ENCODE measurements at places on chromosomes 11 and 22.

GRCh38 chr22:48781391-48781790, 1046.3 kb downstream of the BRD1 start:
- DNase-seq = no peak

GRCh38 chr11:18936002-18936673, 3.1 kb downstream of the MRGPRX1 start:
- no peak for DNase-seq

GRCh38 chr11:117998664-117999353, 12.6 kb downstream of the IL10RA start:
- DNase-seq = no peak

- DNase-seq = no peak
Measured at GRCh38 chr11:105986554-105986953, 35.5 kb downstream of the MSANTD4 start.

- no peak for DNase-seq
Measured at GRCh38 chr11:123682696-123683410, 28.4 kb upstream of the SCN3B start.

- peak; percentile 53 for DNase-seq
Measured at GRCh38 chr11:96161307-96162089, 181.5 kb downstream of the MAML2 start.

DNA sequence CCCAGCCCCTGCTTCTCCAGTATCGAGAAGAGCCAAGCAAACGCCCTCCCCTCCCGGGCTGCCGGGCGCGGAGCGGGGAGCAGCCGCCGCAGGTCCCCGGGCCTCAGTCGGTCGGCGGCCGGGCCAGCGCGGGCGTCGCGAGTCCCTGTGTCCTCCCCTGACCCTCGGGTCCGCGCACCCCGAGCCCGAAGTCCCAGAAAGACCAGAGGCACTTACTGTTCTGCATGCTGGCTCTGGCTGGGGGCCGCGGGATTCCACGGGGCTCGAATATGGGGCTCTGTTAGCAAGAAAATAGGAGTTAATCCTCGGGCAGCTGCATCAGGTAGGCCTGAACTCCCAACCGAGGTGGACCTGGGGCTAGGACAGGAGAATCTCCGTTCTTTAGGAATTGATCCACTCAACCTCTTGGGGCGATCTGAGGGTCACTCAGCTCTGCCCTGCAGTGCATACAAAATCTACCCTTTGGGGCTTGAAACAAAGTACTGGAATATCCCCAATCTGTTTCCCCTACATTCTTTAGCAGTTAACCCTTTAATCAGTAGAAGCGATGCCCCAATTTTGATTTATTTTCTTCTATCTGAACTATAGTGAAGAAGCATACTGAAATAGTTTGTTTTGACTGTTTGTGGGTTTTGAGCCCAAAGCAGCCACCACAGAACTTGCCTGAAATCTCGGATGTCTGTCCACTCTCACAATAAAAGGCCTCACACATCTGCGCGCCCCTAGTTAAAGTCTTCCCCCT, 4.8 kb downstream of the PAX6 start:
- DNase-seq = no peak

DNA sequence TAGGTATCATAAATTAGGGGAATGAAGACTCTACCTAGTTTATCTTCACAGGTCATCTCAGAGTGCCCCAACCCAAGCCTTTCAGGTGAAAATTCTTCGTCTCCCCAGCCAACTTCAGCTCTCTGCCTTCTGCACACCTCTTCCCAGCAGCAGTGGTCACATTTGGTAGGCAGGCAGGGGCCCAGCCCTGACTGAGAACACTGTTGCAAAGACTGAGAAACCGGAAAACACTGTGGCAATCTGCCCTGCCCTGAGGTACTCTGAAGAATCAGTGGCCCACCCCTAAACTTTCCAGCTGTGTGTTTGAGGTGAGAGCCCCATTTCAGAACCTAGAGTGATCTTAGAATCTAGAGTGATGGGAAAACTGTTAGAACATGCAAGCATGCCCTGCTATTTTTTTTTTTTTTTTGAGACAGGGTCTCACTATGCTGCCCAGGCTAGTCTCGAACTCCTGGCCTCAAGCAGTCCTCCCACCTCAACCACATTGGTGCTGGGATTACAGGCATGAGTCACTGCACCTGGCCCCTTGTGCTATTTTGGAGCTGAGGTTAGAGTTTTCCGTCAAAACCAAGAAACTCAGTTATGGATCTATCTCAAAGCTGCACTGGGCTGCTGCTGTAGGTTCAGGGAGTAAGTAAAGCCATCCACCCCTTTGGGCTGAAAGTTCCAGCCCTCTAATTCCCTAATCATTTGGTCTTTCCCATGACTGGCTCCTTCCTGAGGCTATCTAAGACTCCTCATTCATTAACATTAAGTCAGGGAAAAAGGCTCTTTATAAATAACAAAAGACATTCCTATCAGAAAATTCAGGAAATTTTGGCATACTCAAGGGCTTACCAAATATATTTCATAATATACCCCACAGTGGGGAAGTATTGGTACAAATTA, 1.7 kb upstream of the LDHA start:
- DNase-seq = no peak

DNA sequence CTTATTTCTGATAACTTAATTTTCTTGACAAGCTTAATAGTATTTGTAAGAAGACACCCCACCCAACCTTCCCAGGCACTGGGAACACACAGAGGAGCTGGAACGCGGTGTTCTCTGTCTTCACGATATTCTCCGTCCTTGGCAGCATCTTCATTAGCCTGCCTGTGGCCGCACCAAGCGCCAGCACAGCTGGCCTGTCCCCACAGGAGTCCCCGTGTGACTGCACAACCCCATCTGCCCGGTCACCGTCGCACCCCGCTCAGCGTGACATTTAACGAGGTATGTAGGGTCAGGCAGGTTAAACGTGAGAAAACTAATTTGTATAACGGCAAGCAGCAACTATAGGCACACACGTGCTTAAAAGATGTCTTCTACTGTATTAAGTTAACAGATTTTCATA, 293.3 kb downstream of the BRD1 start:
- no peak for DNase-seq

DNA sequence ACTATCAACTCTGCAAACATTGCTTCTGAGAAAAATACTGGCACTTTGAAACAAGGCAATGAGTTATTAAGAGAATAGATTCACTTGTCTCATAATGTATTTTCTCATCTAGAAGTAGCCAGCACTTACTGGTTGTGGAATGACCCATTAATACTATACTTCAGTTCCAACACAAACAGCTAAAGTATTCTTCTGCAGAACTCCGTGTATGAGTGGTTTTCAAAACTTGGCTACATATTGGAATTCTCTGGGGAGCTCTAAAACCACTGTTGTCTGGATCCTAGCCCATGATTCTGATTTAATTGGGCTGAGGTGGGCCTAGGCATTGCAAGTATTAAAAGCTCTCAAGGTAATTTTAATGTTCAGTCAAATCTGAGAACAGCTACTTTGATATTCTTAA, 1416.4 kb upstream of the RAG2 start:
- no peak for DNase-seq

GRCh38 chr22:23121000-23121421, 20.8 kb downstream of the RSPH14 start:
- DNase-seq = no peak

DNA sequence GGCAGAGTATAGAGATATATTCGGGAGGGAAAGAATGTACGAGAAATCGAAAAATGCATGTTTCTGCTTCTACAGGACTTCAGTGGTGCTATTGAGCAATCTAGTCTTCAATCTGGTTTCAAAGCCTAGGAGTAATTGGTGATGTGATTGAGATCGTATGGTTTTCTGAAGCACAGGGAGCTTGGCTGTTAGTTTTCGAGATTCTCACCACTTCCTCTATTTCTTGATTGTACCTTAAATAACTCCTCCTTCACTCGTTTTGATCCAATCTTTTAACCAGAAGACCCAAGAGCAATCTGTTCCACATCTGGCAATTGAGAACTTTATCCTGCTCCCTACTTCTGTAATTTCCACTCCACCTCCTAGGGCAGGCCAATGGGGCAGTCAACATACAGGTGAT, 518 bp downstream of the CCDC179 start:
- DNase-seq = no peak

DNA sequence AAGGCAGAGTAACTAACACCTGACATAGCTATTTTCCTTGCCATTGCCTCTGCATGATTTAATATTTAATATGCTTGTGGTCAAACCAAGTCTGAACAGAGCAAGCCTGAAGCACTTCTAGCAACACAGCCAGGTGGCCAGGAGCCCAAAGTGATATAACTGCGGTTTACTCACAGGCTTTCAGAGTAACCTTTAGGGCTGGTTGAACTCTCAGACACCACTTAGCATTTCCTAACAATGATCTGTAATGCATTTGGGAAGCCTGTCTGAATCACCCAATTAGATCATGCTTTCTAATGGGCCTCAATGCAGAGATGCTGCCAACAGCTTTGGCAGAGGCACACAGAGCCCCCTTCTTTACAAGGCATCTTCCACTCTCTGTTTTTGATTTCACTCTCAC, 96.1 kb downstream of the FDX1 start:
- DNase-seq = peak; percentile 47

DNA sequence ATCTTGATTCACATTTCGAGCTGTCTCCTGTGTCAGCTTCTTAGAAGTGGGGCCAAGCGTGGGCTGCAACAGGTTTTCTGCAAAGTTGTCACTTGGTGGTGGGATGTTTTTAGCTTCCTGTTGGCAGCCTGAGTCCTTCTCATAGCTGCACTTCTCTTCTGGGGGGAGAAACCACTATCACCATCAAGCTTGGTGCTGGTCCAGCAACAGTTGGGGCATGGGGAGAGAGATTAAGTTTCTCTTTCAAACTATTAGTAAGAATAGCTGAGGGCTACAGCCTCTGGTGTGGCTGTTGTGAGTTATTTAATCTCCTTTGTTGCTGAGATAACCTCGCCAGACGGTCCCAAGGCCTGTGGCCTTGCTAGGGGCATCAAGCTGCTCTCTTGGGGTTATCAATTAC, 123.3 kb upstream of the CRYBB3 start:
- no peak for DNase-seq

DNA sequence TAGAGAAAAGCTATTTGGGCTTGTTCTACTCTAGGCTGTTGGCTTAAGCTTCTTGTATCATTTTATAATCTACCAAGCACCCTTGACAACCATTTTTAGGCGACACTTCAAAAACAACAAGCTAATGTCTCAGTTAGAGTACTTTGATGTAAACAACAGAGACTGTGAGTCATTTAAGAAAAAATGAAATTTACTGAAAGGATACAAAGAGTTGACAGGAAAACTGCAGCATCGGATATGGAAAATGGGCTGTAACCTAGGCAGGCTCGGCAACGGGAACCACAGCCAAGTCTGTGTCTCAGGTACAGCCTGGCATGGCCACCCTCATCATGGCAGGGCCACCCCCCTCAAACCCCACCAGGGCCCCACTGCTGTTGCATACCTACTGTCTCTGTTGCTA, 4.4 kb upstream of the RNF169 start:
- DNase-seq = peak; percentile 18

DNA sequence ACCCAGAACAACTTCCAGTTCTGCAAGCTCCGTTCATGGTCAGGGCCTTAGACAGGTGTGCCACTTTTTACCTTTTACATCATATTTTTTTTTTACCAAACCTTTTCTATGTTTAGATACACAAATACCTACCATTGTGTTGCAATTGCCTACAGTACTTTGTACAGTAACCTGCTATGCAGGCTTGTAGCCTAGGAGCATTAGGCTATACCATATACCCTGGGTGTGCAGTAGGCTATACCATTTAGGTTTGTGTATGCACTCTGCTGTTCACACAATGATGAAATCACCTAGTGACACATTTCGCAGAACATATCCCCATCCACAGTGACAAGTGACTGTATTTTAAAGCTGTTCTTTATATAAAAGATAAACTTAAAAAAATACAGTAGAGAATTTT, 29.6 kb downstream of the APIP start:
- no peak for DNase-seq

DNA sequence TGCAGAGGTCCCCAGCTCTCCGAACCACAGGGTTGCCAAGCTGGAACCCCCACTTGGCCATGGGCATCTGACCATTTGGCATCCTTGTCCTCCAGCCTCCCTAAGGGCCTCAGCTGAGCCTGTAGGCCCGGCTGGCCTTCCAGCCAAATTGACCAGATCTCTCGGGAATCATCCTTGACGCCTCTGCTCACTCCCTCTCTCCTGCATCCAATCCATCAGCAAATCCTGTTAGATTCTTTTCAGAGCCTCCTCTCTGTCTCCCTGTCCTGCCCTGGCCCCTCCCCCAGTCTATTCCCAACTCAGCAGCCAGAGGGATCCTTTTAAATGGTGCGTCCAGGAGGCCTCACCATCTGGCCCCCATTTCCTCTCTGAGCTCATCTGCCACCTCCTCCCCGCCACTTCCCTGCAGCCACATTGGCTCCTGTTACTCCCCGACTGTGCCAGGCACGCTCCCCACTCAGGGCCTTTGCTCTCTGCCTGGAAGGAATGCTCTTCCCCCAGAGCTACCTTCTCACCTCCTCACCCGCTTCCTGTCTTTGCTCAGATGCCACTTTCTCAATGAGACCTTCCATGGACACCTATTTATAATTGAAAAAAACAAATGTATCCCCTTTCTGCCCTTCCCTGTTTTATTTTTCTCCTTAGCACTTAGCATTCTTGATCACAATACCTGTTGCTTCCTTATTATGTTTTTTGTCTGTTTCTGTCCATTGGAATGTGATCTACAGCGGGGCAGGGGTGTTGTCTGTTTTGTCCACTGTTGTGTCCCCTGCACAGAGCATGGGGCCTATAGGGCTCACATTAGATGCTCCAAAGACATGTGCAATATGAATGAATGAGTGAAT, 78.1 kb downstream of the NFAM1 start:
- DNase-seq = peak; percentile 29

DNA sequence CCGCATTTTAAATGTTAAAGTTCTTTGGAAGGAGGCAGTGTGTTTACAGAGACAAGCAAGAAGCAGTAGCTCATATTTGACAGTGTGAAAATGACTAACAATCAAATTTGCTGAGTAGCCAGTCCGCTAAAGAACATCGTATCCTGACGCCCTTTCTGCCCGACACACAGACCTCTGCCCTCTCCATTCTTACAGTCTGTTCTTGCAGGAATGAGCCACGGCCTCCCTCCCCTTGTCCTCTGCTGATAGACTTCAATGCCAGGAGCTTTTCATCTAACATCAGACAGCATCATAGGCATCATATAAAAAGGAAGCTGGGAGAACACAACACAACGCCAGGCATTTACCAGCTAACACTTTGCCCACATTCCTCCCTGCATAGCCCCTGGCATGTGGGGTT, 486.0 kb downstream of the OPCML start:
- no peak for DNase-seq

- peak; percentile 6 for DNase-seq
Measured at GRCh38 chr11:62195945-62196344, 5.9 kb downstream of the SCGB1D1 start.

- peak; percentile 36 for DNase-seq
Measured at GRCh38 chr22:40547729-40548143, 88.8 kb downstream of the MRTFA start.
